ENCODE measurements at places on chromosomes 1 and 21.

DNA sequence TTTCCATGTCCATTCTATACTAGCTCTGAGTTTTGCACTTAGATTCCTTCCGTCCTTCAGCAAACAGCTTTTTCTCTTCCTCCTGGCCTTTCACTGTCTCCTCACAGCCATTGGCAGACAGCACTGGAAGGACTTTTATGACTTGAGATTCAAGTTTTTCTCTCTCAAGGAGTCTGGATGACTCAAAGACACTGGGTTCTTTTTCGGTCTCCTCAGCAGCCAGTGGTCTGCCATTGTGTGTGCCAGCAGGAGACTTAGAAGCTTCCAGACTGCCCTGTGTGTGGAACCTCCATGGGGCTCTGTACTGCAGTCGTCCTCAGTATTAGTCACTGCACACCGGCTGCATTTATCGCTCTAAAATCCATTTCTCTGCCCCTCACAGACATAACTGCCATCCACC, 30.5 kb downstream of the NTNG1 start:
- no peak for DNase-seq

GRCh38 chr1:228219962-228220780, 12.3 kb downstream of the OBSCN start:
- DNase-seq, result no peak

- peak; percentile 77 for DNase-seq
Measured at GRCh38 chr1:31394584-31395193, 18.3 kb upstream of the SERINC2 start.

- no peak for DNase-seq
Measured at GRCh38 chr1:234322979-234323378, 50.3 kb upstream of the COA6 start.

- no peak for DNase-seq
Measured at GRCh38 chr1:93196591-93196990, 16.1 kb downstream of the CCDC18 start.

- DNase-seq, result no peak
Measured at GRCh38 chr1:178151831-178152230, 57.9 kb downstream of the RASAL2 start.

DNA sequence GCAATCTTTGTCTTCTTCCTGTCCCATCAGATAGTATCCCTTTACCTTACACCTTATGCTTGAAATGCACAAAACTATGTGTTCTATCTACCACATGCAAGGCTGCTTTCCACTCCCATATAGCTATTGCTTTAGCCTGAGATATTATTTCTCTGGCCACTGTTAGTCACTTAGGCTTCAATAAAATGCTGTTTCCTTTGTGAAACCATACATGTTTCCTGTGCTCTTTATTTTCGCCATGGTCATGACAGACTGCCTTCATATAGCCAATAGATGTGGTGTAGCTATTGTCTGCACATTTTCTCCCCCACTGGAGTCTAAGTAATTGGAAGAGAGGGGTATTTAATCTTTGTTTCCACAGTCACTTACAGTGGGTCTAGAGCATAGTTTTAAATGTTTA, 108.4 kb downstream of the GREM2 start:
- DNase-seq, result no peak

- DNase-seq, result no peak
Measured at GRCh38 chr1:171280599-171280998, 32.3 kb downstream of the FMO1 start.

DNA sequence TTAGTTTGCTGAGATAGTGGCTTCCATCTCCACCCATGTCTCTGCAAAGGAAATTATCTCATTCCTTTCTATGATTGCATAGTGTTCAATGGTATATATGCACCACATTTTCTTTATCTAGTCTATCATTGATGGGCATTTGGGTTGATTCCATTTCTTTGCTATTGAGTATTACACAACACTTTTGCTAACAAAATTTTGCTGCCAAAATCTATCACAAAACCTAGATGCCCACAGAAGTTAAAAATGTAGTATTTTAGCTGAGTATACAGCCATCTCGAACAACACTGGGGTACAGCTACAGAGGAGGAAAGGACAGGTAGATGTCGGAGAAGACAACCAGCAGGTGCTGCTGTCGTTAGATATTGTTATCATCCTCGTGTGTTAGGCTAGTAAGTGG, 67.7 kb downstream of the LBR start:
- no peak for DNase-seq

GRCh38 chr1:2556277-2556677, at the start of gene TNFRSF14:
Gene TNFRSF14, plus strand, starts transcription at chr1:2556371. Its CDS starts 294 bp downstream, at chr1:2556665.
- no peak for DNase-seq

DNA sequence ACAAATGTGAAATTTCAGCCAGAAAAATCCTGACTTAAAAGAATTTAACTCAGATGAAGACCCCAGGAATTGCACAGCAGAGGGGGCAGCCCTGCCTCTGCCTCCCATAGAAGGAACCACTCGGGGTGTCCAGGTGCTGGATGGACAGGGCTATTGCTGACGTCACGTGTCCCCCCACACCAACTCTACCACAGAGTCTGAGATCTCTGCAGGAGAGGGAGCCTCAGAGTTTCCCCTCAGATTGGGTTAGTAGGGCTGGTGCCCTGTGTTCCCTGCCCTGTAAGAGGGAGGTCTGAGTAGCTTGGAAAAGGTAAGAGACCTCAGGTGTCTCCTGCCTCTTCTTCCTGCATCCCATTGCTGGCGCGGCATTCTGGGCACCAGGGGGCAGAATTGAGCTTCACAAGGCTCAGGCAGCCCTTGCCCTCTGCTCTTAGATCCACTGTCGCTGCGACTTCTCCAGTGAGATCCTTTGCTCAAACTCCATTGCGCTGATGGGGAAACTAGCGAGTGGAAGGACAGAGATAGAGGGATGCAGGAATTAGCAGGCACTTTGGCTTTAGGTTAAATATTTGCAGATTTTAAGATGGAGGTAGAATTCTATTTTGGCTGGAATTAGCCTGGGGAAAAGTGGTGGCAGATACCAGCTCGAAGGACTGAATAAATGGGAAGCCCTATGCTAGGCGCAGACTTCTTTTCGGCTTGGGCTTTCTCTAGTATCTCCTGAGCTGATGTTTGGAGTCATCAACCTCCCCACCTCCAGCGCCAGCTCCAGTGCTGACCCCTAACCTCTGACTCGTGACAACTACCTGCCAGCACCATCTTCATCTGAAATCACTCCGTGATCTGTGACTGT, 42.8 kb upstream of the DMBX1 start:
- peak; percentile 75 for DNase-seq

- no peak for DNase-seq
Measured at GRCh38 chr1:74650561-74650960, 23.0 kb downstream of the ERICH3 start.

DNA sequence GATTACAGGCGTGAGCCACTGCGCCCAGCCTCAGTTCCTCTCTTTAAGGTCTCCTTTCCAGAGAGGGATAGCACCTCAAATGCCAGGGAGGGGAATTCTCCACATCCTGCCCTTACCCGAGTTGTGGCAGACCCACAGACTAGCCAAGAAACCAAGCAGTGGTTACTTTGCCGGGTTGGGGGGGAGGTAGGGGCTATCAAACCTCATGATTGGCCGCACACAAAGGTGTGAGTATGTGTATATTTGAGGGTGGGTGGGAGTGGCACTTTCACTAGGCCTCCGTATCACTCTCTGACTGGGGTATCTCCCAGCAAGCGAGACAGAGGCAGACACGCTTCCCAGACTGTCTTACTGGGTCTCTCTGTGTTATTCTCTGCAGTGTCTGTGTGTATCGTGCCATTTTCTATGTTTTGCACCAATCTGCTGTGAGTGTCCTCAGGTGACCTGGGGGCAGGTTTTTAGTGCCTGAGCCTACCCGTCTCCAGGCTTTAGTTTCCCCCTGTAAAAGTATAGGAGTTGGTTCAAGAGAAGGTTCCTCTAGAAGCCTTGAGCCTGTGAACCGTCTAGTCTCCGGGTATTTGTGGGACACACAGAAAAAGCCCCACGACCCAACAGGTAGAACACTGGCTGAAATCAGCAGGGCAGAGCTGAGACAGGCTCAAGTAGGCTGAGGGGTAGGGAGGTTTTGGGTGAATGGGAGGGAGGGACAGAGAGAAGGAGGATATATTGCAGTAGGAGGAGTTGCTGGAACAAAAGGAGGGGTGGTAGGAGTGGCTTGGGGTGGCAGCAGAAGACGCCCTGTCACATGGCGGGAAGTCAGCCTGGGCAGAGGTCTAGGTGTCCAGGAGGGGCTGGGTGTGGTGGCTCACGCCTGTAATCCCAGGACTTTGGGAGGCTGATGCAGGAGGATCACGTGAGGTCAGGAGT, 10.3 kb downstream of the LMNA start:
- no peak for DNase-seq

DNA sequence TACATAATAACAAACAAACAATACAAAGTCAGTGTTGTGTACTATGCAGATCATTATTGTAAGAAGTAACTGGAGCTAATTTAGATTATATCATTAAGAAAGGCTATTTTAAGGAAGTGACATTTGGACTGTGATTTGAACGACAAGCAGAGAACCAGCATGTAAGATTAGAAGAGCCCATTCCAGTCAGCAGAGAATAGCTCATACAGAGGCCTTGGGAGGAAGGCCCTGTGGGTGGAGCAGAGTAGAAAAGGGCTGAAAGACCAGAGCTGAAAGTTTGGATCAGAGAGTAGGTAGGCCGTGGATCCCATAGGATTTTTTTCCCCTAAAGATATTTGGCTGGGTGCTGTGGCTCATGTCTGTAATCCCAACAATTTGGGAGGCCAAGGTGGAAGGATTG, 190.1 kb downstream of the OMA1 start:
- DNase-seq, result no peak

DNA sequence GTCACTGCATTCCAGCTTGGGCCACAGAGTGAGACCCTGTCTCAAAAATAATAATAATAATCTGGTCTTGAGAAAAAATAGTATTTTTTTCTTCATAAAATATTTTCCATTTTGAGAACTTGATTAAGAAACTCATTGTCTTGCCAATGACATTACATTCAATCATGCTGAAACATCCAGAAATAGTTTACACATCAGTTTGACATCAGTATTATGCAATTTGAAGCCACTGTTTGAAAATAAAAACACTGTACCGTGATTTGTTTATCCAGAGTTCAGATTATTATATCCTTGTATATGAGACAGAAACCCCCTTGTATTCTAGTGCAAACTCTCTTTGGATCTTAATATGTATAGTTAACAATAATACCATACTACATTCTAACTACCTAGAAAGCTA, 6.9 kb downstream of the FMO2 start:
- no peak for DNase-seq

- DNase-seq, result no peak
Measured at GRCh38 chr1:30679201-30679975, 44.0 kb downstream of the MATN1 start.

DNA sequence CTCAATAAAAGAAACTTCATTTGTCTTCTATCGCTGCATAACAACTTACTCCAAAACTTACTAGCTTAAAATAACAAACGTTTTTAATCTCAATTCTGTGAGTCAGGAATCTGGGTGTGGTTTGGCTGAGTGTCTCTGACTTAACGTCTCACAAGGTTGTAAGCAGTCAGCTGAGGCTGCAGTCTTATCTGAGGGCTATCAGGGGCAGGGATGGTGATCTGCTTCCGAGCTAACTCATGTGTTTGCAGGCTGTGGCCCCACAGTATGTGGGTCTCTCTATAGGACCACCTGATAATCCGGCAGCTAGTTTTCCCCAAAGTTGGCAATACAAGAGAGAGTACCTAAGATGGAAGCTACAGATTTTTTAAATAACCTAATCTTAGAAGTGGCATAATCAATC, 234.2 kb upstream of the FGGY start:
- no peak for DNase-seq

GRCh38 chr1:203263496-203263895, 34.0 kb upstream of the CHIT1 start:
- DNase-seq, result no peak

DNA sequence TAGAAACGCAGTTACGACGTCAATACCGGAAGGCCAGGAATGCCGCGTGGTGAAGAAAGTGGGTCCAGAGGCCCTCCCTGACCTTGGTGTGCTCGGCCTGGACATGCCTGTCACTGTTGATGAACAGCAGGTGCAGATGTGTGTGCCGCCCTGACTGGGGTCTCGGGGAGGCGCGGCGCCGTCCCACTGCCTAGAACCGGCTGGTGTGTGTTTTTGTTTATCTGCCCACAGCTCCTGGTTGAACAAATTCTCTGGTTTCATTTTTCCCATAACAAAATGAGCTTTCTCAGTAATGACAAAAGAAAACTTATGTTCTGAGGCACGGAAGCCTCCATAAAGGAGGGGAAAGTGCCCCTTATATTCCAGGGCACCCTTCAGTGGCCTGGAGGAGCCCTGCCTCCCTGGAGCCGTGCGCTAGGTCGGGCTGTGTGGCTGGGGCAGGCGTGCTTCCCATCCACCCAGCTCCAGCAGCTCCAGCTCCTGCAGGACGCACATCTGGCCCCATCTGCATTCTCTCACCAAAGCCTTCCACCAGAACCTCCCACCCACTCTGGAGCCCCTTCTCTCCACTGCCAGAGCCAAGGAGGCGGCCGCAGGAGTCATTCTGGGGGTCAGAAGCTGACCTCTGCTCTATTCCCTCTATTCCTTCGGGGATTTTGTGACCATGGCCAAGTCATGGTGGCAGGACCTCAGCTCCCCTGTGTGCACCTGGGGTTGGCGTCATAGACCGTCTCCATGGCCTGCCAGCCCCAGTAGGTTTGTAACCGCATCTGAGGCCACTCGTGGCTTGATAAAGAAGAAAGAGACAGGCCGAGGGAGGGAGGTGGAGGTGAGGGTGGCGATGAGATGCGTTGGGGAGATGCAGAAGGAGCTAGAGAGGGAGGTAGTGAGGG, 20.1 kb upstream of the COL18A1 start:
- DNase-seq, result no peak

DNA sequence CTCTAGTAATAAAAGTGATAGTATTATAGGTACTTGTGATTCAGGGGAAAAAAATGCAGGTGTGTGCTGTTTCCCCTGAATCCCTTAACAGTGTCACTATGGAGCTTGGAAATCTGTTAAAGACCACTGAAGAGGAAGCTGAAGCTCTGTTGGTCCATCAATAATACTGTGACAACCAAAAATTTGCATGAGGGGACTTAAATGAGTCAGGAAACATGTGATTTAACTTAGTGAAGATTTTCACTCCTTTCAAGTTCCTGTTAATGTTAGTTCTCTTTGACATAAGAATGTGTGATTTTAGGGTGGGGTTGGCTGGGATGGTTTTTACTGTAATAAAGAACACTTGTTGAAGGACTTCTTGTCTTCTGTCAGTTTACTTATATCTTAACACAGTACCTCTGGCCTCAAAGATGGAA, 32.0 kb downstream of the VANGL2 start:
- no peak for DNase-seq

DNA sequence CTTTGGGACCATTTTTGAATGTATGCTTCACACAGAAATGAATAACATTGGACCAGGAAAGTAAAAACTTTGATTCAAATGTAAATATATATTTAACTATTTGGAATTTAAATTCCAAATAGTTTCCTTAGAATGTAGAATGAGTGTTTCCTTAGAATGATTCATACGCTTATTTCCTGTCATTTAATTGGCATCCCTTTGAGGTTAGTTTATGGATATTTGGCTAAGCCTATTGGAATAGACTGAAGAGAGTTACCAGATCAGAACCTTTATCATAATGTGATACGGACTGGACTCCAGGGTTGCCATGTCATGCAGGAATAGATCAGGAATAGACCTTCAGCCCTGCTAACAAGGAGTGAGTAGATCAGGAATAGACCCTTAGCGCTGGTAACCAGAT, 133.1 kb downstream of the TNNI3K start:
- no peak for DNase-seq

GRCh38 chr1:159444511-159444910, 5.0 kb downstream of the OR10J1 start:
- peak; percentile 15 for DNase-seq
